ENCODE measurements at places on chromosomes 13 and 19. TPM values are rescaled to one million over a fixed set of nuclear protein-coding genes. Genes with fewer than 3 reads are reported as not detected.
A peak's percentile ranks its signal among the peaks of the same experiment; 100 is the strongest.

DNA sequence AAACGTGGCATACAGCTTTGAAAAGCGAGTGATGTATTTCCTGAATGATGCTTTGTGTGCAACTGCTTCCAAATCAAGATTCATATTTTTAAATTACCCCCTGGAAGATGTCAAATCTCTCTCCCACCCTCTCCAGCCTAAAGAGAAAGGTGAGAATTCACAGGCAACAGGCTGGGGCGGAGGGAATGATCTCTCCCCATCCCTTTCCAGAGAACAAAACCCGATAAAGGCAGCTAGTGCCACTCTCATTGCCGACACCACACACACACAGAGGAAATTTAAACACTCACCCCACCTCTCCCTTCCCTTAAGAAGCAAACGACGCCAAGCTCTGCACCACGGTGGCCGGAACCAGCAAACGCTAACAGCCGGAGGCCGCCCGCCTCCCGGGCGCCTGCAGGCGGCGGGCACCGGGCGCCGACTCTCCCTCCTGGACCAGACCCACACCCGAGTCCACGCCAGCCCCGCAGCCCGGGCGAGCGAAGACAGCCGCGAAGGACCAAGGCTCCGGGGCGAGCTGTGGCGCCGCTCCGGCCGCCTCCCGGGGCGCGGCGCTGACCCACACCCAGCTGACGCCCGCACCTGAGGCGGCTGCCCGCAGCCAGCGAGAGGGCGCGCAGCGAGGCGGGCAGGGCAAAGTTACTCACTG lies 477 bp downstream of the LNX2 start:
- H3K4me3 ChIP-seq, result peak overlapping the region; percentile 87
- H3K4me1 ChIP-seq, result peaks cover 46% of the 10 kb centered on the region

- peaks cover 6% of the 10 kb centered on the region for H3K4me1 ChIP-seq
- H3K27me3 ChIP-seq, result peaks cover 15% of the 10 kb centered on the region
- DNase-seq, result peak; percentile 20
- no peak overlapping the region for H3K27ac ChIP-seq
Observed at GRCh38 chr19:5225486-5226345, 114.9 kb downstream of the PTPRS start.

GRCh38 chr19:16023146-16023915 lies 53.0 kb upstream of the TPM4 start:
- H3K27ac ChIP-seq, result no peak overlapping the region
- H3K27me3 ChIP-seq, result no peaks in the 10 kb centered on the region
- no peaks in the 10 kb centered on the region for H3K36me3 ChIP-seq
- H3K4me3 ChIP-seq, result no peak overlapping the region

Gene CD320
- 37.6 TPM for total RNA-seq

Gene ZNF155
- 3.1 TPM for total RNA-seq

Gene ZNF415
- total RNA-seq, result 0.74 TPM

Gene OVOL3
- not detected for total RNA-seq

- H3K4me1 ChIP-seq, result no peaks in the 10 kb centered on the region
- H3K27ac ChIP-seq, result no peak overlapping the region
- no peak for DNase-seq
- no peak overlapping the region for H3K4me3 ChIP-seq
- H3K27me3 ChIP-seq, result peaks cover 14% of the 10 kb centered on the region
Observed at GRCh38 chr13:33479105-33479504, 193.6 kb upstream of the STARD13 start.

- no peak for DNase-seq
- H3K4me3 ChIP-seq, result no peak overlapping the region
- no peaks in the 10 kb centered on the region for H3K4me1 ChIP-seq
- H3K36me3 ChIP-seq, result no peaks in the 10 kb centered on the region
- H3K27me3 ChIP-seq, result no peaks in the 10 kb centered on the region
Observed at GRCh38 chr19:3589949-3590348, 4.7 kb downstream of the GIPC3 start.

Measured in activated naive CD4-positive, alpha-beta T cell treated with anti-CD3 and anti-CD28 coated beads for 36 hours (primary cell).